Urinary bladder (tissue), 4 donors: ENCODE measurements at places on chromosomes 5 and 9.

DNA sequence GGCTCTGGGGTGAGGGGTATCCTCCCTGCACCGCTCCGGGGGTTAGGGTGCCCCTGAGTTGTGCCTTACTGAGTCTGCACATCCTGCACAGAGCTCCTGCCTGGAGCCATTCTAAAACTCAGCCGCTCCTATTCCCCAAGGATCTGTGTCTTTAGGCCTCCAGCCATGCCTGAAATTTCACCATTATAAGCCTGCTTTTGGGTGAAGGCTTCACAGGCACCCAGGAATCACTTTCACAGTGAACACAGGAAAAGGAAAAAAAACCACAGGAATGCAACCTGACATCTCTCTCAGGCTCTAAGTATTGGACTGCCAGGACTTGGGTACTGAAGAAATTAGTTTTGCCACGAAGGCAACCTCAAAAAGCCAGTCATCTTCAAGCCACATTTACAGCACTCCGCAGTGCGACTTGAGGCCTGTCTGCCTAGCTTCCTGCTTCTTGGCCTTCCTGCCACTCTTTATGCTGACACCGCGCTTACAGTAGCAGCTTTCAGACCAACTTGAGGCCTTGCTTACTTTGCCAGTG lies 30.9 kb downstream of the GALNT10 start:
- no peak for DNase-seq

- no peak for DNase-seq
Observed at GRCh38 chr9:81224166-81225081, 464.9 kb downstream of the TLE1 start.

DNA sequence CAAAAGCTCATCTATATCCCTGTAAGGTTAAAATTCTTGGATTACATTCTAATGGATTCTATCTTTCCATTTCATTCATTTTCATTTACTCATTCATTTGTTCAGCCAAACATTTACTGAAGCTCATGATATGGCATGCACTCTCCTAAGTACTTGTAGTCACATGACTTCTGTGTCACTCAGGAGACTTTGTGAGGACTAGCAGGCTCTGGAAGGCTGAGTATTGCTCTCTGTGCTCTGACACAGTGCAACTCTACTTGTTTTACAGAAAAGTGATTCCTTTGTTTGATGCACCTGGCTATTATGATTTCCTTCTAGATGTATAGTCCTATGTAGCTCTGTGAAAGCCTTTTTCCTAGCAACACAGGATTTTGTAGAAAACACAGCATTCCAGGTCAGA lies 53.0 kb downstream of the YIPF5 start:
- no peak for DNase-seq

- DNase-seq = no peak
Observed at GRCh38 chr5:133525126-133525525, 87.2 kb downstream of the FSTL4 start.

DNA sequence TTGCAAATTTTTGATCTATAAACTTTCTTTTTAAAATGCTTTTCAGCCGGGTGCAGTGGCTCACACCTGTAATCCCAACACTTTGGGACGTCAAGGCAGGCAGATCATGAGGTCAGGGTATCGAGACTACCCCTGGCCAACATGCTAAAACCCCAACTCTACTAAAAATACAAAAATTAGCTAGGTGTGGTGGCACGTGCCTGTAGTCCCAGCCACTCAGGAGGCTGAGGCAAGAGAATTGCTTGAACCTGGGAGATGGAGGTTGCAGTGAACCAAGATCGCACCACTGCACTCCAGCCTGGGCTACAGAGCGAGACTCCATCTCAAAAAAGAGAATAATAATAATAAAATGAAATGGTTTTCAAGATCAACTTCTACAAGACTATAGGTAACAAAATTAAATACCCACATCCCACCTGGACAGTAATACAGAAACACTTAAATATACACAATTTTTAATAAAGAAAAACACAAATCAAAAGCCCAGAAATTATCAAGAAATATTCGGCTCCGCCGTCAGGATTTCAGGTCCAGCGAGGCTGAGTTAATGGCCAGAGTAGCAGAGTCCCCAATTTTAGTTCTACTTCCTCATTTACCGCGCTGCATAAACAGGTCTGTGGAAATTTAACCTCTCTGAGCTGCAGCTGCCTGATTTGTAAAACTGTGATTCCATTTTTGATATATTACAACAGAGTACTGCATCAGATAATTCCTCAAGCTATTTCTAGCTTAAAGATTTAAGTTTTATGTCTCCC lies 4.0 kb downstream of the TUT7 start:
- DNase-seq = no peak

- no peak for DNase-seq
Observed at GRCh38 chr9:121447321-121447834, 52.3 kb downstream of the GGTA1 start.

DNA sequence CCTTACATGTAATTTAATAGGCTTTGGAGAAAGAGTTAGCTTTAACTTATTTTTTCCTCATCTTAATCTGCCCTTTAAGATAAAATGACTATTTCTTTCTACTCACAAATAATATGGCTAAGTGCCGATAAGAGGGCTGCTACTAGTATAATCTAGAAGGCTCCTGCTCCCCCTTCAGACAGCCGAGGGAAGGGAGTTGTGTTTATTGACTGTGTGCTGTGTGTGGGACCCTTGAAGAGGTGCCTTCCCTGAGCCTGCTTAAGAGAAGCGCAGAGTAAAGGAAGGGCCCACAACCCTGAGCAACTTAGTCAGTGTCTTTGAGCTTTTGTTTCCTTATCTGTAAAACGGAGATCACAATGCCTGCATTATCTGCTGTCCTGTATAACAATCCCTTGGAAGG lies 28.1 kb upstream of the CKMT2 start:
- DNase-seq = no peak

DNA sequence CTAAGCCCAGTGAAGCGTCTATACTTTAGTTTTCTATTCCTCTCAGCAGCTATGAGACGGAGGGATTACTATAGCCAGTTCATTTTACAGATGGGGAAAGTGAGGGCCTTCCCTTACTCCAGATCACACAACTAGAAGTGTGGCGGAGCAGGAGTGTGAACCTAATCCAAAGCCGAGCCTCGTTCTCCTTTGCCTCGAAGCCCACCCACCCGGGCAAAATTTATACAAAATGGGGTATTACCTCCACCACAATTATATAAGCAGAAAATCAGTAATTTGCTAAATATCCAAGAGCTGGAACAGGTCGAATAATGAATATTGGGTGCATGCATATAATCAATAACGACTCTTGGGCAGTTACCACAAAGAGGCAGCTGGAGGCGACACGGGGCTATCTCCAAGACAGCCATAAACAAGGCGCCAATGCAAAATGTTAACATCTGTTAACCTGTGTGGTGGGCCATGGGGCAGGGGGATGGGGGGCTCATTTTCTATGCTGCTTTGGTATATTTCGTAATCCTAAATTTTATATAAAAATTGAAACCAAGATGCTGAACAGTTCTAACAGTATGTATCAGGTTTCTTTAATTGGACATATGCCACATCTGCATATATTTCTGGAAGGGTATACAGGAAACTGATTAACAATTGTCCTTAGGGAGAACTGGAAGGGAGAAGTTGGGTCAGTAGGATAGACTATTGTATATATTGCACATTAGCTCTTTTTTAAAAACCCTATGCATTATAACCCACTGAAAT lies 1.2 kb upstream of the RNF44 start:
- no peak for DNase-seq

DNA sequence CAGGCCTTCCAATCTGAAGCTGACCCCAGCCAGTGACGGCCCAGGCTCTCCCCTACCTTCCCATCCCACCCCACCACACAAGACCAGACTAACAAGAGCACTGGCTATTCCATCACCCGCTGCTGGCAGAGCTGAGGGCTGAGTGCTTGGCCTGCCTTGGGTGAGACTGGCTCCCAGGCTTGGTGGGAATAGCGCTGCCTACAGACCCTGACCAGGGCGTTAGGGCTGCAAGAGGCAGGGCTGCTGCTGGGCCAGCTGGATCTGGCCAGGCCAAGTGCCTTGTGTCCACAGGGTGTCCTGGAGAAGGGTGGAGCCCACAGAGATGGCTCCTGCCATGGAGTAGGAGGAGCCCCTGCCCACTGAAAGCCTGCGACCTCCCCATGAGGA lies 31.6 kb upstream of the ANGPTL2 start:
- no peak for DNase-seq

DNA sequence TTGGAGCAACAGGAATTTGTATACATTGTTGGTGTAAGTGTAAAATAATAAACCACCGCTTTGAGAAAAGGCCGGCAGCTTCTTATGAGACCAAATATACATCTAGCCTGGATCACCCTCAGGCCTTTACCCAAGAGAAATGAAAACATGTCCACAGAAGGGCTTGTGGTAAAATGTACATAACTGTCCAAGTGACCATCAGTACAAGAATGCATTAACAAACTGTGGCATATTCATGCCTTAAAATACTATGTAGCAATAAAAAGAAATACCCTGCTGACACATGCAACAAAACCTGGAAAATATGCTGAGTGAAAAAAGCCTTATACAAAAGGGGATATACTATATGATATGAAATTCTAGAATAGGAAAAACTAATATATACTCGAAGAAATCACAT lies 311.9 kb upstream of the TRPC7 start:
- DNase-seq = no peak

DNA sequence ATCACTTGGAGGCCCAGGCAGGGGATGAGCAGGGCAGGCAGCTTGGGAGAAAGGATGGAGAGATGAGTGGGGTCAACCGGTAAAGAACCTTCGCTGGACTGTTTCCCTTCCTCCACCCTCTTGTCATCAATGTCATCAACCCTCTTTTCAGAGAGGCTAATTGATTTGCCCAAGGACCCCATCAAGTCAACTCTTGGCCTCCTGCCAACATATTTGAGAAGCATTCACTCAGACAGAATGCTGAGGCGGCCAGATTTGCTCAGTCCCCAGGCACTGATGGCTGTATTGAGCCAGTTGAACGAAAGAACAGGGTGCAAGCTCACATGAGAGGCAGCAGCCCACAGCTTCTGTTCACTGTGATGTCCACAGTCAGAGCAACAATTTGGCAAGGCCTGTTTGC lies 193.5 kb downstream of the RFK start:
- no peak for DNase-seq

- no peak for DNase-seq
Observed at GRCh38 chr9:89555451-89556375, 49.1 kb upstream of the GADD45G start.

DNA sequence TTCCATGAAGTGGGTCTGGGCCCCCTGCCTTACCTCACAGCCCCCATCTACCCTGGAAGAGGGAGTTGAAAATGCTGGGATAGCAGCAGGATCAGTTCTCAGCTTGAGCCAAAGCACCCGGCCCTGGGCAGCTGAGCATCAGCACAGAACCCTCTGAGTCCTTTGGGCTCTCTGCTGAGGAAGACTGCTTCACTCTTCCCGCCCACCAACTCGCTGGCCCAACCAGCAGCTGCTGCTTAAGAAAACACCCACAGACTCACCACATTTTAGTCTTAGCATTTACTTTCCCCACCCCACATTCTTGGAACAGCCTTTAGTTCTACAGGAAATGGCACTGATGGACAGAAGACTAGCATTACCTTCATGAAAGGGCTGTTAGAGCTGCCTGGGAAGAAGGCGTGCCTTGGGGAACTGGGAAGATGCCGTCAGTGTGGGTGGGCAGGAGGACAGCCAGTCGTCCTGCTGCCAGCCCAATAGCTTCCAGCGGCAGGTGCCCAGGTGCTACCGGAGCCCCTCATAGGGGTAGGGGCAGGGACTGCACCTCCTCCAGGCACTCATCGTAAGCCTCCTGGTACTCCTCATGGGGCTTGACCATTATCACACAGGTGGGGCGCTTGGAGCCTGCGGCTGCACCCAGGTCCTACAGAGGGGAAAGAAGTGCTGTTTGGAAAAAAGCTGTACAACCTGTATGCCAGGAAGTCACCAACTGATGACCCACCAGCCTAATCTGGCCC lies 4.3 kb downstream of the NHP2 start:
- DNase-seq = no peak

- DNase-seq = no peak
Observed at GRCh38 chr5:143318270-143318669, 85.2 kb downstream of the NR3C1 start.

- DNase-seq = no peak
Observed at GRCh38 chr5:171622010-171622409, 163.6 kb upstream of the SMIM23 start.

DNA sequence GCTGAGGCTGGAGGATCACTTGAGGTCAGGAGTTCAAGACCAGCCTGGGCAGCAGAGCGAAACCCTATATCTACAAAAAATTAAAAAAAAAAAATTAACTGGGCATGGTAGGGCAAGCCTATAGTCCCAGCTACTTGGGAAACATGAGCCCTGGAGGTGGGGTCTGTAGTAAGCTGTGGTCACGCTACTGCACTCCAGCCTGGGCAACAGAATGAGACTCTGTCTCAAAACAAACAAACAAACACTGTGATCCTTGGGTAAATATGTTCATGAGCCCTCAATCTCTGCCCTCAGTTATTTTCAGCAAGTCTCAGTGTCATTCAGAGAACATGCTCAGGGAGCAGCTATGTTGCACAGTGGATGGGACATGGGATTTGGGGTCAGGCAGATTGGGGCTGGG lies 76.2 kb downstream of the PTTG1 start:
- no peak for DNase-seq

GRCh38 chr5:146624179-146624578 lies 108.2 kb upstream of the GPR151 start:
- DNase-seq = no peak

DNA sequence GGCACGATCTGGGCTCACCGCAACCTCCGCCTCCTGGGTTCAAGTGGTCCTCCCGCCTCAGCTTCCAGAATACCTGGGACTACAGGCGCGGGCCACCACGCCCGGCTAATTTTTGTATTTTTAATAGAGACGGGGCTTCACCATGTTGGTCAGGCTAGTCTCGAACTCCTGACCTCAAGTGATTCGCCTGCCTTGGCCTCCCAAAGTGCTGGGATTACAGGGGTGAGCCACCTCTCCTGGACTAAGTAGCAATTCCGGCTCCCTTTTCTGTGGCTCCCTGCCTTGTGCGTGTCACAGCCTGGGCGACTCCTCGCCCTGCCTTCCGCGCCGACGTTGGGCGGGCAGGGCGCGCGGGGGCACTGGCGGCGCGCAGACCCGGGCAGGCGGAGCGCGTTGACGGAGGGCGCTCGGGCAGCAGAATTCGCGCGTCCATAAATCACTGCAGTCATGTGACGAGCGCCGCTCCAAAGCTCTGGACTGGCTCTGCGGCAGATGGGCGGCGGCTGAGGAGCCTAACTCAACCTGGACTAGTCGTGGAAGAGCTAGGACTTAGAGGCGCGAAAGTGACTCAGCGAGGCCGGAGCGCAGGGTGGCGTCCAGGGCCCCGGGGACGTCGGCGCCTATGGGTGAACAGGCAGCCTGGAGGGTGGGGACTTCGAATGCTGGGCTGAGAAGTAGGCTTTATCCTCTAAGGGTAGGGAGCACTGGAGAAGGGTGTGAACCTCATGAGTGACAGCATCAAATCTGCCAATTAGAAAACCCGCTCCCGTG lies 1.4 kb upstream of the CIZ1 start:
- peak; percentile 76 for DNase-seq

DNA sequence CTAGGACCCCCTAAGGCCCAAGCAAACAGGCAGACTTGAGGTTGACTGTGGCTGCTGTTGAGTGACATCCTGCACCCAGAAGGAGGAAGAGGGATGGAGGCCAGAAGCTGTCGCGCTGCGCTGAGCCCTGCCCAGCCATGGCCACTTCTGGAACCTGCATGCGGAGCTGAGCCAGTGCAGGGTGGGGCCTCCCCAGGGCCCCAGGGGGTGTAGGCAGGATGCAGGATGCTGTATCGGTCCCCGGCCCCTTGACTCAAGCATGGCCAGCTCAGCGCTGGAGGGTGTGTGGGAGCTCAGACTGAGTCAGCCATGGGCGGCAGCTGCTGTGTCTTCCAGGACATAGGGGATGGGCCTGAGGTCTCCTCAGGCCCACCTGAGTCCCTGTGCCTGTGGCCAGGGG lies 26.9 kb downstream of the GLT6D1 start:
- DNase-seq = no peak

GRCh38 chr5:77776554-77777206 lies 541 bp upstream of the TBCA start:
- no peak for DNase-seq
